ENCODE measurements at places on chromosomes 1 and 21. TPM values are rescaled to one million over a fixed set of nuclear protein-coding genes. Genes with fewer than 3 reads are reported as not detected.

DNA sequence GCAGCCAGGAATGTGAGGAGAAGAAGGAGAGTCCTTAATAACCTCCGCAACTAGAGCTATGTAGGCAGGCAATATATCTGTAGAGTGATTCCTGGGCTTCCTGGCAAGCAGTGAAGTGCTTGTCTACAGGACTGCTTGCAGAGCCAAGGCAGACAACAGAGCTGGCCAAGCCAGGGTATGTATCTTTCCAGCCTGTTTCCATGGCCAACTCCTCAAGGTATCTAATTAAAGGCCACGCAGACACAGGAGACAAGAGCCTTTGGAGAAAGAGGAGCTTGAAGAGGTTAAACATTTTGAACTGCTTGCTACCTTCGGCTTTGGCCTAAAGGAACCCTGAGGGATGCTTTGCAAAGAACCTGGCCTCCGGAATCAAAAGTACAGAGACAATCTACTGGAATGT lies 137.4 kb downstream of the PIGK start:
- DNase-seq: no peak

- no peak for DNase-seq
Observed at GRCh38 chr1:57420981-57421785, 2.7 kb downstream of the DAB1 start.

DNA sequence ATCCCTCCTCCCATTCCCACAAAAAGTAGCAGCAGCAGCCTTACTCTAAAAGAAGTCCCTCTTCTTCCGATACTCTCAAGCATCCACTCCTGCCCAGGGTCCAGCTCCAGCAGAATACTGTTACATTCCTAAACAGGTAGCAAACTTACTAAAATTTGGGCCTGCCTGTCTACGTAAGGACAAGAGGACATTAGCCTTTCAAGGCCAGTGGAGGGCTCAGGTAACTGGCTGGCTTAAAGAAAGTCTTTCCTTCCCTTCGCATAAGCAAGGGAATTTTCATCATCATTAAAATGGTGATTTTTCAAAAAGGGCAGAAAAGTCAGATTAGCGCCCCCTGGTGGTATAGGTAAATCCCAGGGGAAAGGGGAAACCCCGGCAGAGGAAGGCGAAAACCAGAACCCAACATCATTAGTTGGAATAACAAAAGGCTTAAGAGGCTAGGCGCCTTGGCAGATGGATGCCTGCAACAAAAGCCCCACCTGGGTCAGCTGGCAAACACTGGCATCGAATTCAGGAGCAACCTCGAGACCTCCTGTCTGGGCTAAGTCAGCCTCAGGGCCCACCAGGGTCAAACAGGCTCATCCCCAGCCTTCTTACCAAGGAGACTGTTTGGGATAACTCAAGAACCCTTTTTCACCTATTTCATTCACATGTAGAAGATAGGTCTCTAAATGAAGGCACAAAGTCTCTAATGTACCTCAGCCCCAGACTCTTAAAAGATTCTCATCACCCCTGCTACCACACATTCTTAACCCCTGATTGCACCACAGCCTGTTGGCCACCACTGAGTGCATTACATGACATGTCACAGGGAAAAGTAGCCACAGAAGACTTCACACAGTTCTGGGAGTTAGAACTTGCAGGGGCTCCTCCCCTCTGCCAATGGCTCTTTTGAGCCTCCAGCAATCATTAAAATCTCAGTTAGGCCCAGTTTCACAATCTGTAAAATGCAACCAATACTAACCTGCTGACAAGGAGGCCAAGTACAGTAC lies 36.7 kb downstream of the ERI3 start:
- no peak for DNase-seq

DNA sequence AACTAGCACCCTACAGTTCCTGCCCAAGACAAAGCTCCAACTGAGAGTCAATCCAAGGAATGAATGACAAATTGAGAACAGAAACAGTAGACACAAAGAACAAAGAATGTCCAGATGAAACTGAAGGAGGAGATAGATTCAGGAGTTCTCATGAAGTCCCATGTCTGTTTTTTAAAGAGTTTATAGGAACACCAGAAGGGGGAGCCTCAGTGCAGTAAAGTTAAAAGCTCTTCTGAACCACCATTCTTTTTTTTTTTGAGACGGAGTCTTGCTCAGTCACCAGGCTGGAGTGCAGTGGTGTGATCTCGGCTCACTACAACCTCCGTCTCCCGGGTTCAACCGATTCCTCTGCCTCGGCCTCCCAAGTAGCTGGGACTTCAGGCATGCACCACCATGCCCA lies 323.6 kb downstream of the MRPL39 start:
- no peak for DNase-seq

- no peak for DNase-seq
Observed at GRCh38 chr1:239218301-239218700, 168.1 kb upstream of the CHRM3 start.

DNA sequence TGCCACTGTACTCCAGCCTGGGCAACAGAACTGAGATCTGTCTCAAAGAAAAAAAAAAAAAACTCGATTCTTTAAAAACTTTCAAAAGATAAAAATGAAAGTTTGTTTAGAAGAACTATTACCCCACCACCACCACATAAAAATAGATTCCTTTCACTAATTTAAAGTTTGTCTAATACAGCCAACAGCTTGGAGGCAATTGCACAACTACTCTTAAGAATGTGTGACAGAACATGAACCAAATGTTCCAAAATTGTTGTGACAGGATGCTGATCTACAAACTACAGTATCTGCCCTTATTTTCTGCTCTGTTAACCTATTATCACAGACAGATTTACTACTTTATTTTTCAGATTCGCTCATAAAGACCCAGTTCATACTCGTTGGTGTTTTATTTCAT lies 5.5 kb upstream of the TGFBR3 start:
- DNase-seq: no peak

- no peak for DNase-seq
Observed at GRCh38 chr1:220330265-220330664, 58.0 kb upstream of the RAB3GAP2 start.

Gene RPE65
- not detected for total RNA-seq

DNA sequence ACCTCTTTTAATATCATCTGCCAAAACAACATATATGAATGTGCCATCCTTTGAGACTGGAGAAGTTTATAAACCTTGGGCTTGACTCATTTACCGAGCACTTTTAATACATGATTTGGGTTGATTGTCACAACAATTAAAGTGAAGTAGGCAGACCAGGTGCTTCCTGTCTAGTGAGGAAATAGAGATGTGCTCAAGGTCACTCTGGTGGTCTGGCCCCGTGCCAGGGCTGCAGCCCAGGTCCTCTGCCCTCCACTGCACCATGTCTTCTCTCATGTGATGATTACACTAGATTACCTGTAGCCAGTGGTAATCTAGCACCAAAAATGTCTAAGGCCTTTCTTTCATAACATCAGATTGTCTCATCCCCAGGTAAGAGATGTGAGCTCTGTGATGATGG lies 61.8 kb upstream of the LAMC2 start:
- no peak for DNase-seq

- no peak for DNase-seq
Observed at GRCh38 chr1:65253800-65254319, 55.5 kb upstream of the DNAJC6 start.

Gene WDR64
- total RNA-seq: not detected

Gene EPHX1
- total RNA-seq: 288 TPM

DNA sequence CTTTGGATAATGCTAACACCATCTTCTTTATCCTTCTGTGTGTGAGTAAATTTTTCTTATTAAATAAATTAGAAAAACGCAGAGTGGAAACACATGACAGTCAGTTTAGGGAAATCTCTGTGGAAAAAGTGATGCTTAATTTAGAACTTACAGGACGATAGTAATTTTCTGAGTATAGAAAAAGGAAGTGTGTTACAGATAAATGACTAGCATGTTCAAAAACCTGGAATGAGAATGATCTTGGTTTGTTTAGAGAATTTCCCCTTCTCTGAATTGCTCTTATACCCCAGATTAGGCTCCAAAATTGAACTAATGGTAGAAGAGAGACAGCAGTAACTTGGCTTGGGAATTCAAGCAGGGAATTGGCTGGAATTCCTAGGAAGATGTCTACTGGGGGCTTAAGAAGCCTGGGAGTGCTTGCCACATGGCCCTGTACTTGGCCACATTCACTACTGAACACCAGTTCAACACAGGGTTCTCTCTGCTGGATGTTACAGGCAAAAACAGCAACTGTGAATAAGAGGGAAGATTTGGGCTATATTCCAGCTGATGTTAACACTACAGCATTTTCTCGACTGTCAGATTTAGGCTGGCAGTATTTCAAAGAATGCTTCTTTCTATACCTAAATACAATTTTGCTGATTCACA lies 1004.2 kb downstream of the TTLL7 start:
- no peak for DNase-seq

DNA sequence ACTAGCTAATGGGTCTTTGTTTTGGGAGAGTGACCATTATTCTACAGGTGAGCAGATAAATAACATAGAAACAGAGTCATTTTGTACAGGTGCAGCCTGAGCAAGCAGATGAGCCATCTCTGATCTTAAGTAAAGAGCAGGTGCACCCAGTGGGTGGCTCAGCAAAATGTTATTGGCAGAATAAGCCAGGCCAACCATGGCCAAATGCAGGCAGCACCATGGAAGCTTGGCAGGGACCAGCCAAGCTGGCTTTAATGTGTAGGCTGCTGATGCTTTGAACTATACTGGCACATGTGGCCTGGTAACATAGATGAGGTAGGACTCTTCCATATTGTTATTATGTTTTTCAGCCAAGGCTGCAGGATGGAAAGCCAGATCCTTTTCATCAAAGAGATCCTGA lies 553.3 kb upstream of the ZRANB2 start:
- no peak for DNase-seq

- no peak for DNase-seq
Observed at GRCh38 chr1:113027449-113027848, 45.5 kb upstream of the LRIG2 start.

DNA sequence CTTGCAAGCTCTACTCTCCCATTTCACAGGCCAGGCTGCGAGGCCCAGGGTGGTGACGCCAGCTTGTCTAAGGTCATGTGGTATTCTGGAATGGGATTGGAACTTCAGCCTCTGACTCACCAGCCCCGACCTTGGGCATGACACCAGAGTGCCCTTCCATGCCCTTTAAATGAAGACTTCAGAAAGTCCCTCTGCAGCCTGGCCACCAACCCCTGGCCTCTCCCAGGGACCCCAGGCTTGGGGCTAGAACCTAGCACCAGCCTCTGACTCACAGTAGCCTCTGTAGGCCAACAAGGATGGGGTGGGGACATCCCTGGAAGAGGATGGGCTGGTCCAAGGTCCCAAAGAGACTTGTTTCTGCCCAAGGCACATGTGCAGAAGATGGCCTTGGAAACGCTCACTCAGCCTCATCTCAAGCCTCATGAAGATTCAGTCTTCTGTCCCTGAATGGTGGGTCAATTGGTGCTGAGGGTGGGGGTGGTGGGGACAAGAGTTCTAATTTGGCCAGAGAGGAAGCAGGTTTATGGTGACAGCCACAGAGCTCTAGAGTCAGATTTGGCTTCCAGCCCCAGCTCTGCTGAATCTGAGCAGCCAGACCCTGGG lies 36.1 kb upstream of the RUNX3 start:
- DNase-seq: no peak

DNA sequence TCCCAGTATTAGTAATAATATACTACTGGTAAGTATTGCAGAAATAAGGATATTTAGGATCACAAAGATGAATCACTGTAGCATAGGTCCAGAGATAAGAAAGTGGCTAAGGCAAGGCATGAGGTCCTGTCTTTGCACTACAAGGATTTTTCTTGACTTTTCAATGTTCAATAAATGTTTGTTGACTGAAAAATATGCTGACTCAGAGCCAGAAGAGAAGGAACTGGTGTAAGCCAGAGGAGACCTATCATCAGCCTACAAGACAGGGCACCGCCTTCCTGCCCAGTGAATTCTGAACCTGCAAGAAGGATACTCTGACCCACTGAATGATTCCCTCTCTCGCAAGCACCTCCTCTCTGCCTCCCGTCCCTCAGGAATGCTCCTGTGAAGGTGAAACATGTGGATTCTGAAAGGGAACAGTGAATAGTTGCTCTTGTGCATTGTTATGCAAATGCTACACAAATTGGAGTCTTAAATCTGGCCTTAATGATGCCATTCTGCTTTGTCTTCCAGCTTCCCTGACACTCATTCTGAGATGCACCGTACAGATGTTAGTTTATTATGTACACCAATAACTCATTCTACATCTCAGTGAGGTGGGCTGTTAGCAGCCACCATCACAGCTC lies 540.0 kb downstream of the OMA1 start:
- no peak for DNase-seq

Gene TCHHL1
- 0.42 TPM for total RNA-seq

Gene GREM2
- 0.16 TPM for total RNA-seq

- DNase-seq: no peak
Observed at GRCh38 chr1:88673446-88673845, 10.6 kb upstream of the PKN2 start.

DNA sequence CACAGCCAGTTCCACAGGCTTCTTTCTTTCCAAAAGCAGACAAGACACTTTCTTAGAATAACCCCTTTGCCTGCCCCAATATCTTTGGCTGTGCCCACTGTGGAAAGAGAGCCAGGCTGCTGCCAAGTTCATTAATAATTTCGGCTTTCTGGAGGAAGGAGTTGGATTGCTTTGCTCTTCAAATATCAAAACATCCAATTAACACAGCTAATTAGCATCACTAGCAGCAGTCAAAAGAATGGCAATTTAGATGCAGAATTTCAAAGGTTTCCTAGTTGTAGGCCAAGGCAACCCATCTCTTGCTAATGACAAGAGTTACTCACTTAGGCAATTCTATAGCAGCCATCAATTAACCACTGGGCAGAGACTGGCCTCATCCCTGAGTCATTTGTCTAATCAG lies 91.0 kb upstream of the SPATA6 start:
- no peak for DNase-seq

Gene RGSL1
- total RNA-seq: not detected

DNA sequence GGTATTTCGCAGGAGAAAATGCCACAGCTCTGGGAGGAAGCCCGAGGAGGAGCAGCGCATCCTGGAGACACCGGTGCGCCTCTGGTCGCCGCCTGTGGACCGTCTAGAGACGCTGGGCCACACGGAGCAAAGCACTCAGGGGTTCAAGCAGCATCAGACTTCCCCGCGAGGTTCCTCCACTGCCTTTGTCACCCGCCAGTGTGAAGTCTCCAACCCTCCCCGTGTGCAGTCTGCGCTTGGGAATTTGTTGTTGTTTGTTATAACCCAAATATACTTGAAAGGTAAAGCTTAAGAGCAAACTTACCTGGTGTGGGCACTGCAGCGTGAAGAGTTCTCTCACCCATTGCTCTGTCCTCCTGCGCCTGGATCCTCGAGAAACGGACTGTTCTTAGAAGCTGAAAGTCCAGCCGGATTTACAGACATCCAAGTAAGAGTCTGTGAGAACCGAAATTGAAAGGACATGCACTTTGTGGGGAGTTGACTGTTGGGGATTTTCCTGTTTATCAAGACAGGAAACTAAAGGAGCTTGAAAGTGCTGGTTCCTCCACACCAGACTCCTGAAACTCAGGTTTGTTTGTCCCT lies at the start of gene GBP4:
Gene GBP4, minus strand, starts transcription at position 452 of the 582 bp plus-strand sequence. Its CDS starts 108 bp downstream, at position 344.
- DNase-seq: no peak

- no peak for DNase-seq
Observed at GRCh38 chr1:3357526-3358297, 96.8 kb upstream of the ARHGEF16 start.

Gene LCE1F
- not detected for total RNA-seq
